Muscle of leg (tissue), 16 donors: ENCODE measurements at places on chromosomes 5 and 9. TPM values are rescaled to one million over a fixed set of nuclear protein-coding genes. Genes with fewer than 3 reads are reported as not detected.

Gene TOPORS
- total RNA-seq = 19.8 TPM

Gene ANKRD20A1
- total RNA-seq = 0.44 TPM

Gene SV2C
- under 0.01 TPM for total RNA-seq

GRCh38 chr5:172412724-172413286, 41.5 kb downstream of the SH3PXD2B start:
- no peak overlapping the region for H3K4me3 ChIP-seq
- DNase-seq = peak; percentile 98
- no peaks in the 10 kb centered on the region for H3K36me3 ChIP-seq
- H3K27ac ChIP-seq = peak overlapping the region; percentile 96
- H3K27me3 ChIP-seq = no peaks in the 10 kb centered on the region
- peaks cover 57% of the 10 kb centered on the region for H3K4me1 ChIP-seq

GRCh38 chr9:36399980-36400331, at the start of gene RNF38:
Gene RNF38 (minus strand): TSS chr9:36400269. CDS start chr9:36400108, 161 bp downstream.
- H3K27ac ChIP-seq = peak within 1 kb of the TSS; percentile 95
- no peak for DNase-seq

GRCh38 chr5:137282216-137282615, 216.9 kb downstream of the SPOCK1 start:
- no peak for DNase-seq
- H3K36me3 ChIP-seq = no peaks in the 10 kb centered on the region
- H3K27me3 ChIP-seq = no peaks in the 10 kb centered on the region
- no peak overlapping the region for H3K4me3 ChIP-seq
- no peak overlapping the region for H3K27ac ChIP-seq

- H3K27me3 ChIP-seq = no peaks in the 10 kb centered on the region
- H3K4me1 ChIP-seq = peaks cover 42% of the 10 kb centered on the region
- H3K4me3 ChIP-seq = no peak overlapping the region
- peaks cover 42% of the 10 kb centered on the region for H3K36me3 ChIP-seq
- H3K27ac ChIP-seq = peak overlapping the region; percentile 77
Observed at GRCh38 chr5:14457476-14457875, 124.1 kb upstream of the OTULINL start.

DNA sequence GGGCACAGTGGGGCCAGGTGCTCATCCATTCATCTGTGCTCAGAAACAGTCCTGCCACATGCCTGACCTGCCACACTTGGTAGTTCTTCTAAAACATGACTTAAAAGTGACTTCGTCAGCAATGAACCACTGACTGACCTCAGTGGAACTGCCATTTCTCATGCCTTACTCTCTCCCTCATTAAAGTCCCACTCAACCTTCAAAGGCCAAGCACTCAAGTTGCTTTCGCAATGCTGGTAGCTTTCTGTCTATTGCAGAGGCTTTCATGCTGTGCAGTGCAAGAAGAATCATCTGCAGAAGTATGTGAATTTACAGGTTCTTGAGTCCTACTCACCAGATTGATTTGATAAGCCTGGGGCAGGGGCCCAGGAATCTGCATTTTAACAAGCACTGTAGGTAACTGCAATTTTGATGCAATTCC, 23.9 kb downstream of the B4GALT1 start:
- no peak overlapping the region for H3K27ac ChIP-seq
- no peaks in the 10 kb centered on the region for H3K27me3 ChIP-seq
- DNase-seq = no peak

DNA sequence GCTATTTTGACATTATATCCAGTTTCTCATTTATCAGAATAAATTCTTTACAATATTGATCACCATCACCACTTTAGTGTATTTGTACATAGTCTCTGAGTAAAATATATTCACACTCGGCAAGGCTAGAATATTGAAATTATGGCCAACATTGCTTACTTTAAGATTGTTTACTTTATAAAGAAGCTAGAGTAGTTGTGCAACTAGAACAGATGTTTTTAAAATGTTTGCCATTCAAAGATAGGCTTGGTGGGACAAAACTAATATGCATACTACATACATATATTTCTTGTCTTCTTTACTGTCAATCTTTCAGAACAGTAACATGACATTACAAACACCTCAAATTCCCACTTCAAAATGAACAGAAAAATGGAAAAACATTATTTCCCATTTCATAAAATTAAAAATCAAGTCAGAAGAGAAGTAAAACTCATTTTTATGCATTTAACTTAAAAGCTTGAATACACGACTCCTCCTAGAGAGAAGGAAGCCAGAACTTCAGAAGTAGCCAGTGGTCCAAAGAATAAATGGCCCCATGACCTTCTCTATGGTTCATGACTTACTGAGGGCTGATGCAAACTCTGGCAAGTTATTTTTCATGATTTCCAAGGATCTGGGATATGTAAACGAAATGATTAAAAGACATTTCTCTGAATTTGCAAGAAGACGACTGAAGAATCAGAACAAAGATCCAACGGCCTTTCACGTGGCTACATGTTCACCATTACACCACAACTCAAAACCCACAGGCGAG, 14.1 kb downstream of the MTX3 start:
- no peak for DNase-seq
- no peak overlapping the region for H3K4me3 ChIP-seq
- H3K27me3 ChIP-seq = no peaks in the 10 kb centered on the region
- H3K27ac ChIP-seq = no peak overlapping the region

GRCh38 chr5:117245130-117245529, 670.5 kb upstream of the SEMA6A start:
- H3K27me3 ChIP-seq = no peaks in the 10 kb centered on the region
- H3K36me3 ChIP-seq = no peaks in the 10 kb centered on the region
- H3K4me3 ChIP-seq = no peak overlapping the region
- H3K27ac ChIP-seq = no peak overlapping the region

DNA sequence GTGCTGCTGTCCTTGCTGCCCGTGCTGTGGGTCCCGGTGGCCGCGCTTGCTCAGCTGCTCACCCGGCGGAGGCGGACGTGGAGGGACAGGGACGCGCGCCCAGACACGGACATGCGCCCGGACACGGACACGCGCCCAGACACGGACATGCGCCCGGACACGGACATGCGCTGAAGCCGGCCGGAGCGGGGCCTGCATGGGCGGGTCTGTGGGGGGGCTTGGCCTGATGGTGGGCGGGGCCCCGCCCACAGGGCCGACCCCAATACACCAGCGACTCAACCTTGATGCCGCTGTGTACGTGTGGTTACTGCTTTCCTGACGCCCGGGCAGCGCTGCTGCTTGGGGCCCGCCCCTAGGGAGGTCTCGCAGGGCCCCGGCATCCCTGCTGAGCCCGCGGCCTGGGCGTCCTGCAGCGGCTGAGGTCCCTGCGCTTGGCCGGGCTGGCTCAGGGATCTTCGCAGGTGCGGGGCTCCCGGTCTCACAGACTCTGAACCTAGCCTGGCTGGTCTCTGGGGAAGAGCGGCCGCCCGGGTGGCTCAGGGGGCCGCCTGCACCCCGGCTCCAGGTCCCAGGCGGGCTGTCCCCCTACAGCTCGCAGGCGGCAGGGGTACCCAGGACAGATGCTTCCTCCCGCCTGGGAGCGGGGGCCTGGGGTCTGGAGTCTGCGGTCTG, 20.9 kb downstream of the SLC6A18 start:
- H3K27ac ChIP-seq = no peak overlapping the region
- no peak for DNase-seq
- H3K4me3 ChIP-seq = no peak overlapping the region
- H3K36me3 ChIP-seq = no peaks in the 10 kb centered on the region
- H3K4me1 ChIP-seq = no peaks in the 10 kb centered on the region

- H3K36me3 ChIP-seq = no peaks in the 10 kb centered on the region
- H3K27ac ChIP-seq = no peak overlapping the region
- H3K4me3 ChIP-seq = no peak overlapping the region
- no peaks in the 10 kb centered on the region for H3K4me1 ChIP-seq
- no peaks in the 10 kb centered on the region for H3K27me3 ChIP-seq
Observed at GRCh38 chr5:27962198-27962597, 923.8 kb upstream of the CDH9 start.

GRCh38 chr5:173099461-173099860, 43.3 kb downstream of the CREBRF start:
- no peak overlapping the region for H3K27ac ChIP-seq
- no peak for DNase-seq
- H3K27me3 ChIP-seq = no peaks in the 10 kb centered on the region
- H3K4me1 ChIP-seq = no peaks in the 10 kb centered on the region
- peaks cover 3% of the 10 kb centered on the region for H3K36me3 ChIP-seq
- no peak overlapping the region for H3K4me3 ChIP-seq

GRCh38 chr9:93629920-93630319, 53.5 kb downstream of the PHF2 start:
- H3K4me1 ChIP-seq = peaks cover 4% of the 10 kb centered on the region
- H3K4me3 ChIP-seq = no peak overlapping the region
- H3K36me3 ChIP-seq = peaks cover 53% of the 10 kb centered on the region
- no peak for DNase-seq

DNA sequence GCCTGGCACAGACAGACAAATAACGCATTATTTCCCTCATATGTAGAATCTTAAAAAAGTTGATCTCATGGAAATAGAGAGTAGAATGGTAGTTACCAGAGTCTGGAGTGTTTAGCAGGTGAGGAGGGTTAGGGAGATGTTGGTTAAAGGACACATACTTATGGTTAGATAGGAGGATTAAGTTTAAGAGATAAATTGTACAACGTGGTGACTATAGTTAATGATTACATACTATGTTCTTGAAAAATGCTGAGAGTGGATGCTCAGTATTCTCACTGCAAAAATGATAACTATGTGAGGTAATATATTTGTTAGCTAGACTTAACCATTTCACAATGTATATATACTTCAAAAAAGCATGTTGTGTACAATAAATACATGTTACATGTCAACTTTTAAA, 38.0 kb downstream of the CERT1 start:
- no peaks in the 10 kb centered on the region for H3K4me1 ChIP-seq
- no peak overlapping the region for H3K4me3 ChIP-seq

DNA sequence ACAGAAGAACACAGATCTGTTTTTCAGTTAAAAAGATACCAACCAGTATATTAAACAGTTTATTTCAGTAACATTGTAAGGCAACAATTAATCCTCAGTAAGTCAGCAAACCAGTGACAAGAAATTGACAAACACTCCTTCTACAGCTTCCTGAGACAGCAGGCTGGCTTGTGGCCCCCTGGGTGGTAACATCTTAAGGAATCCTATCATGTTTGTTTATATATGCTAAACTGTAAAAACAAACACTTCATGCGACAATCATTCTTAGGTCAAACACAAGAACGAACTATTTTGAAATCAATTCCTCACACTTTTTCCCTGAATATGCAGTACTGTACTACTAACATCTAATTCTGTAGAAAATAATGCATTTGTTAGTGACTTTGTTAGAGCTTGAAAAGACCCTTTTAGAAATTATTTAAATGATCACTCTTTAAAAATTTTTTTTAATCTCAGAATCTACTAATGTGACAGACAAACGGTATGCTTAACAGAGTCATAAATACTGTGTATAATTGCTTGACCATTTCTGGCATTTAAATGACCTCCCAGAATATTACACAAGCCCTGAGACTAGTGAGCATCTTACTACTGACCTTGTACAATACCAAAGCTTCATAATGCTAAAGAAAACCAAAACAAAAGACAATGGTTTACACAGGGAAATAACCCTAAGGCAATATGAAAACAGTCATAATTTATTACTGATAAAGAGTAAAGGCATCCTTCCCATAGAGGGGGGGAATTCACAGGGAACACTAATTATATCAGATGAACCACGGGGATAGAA, 48.2 kb downstream of the ERMP1 start:
- no peak overlapping the region for H3K27ac ChIP-seq
- no peaks in the 10 kb centered on the region for H3K27me3 ChIP-seq
- peaks cover 20% of the 10 kb centered on the region for H3K36me3 ChIP-seq
- H3K4me1 ChIP-seq = no peaks in the 10 kb centered on the region
- H3K4me3 ChIP-seq = no peak overlapping the region

GRCh38 chr5:22678886-22679285, 174.3 kb downstream of the CDH12 start:
- no peaks in the 10 kb centered on the region for H3K27me3 ChIP-seq
- no peak overlapping the region for H3K27ac ChIP-seq

DNA sequence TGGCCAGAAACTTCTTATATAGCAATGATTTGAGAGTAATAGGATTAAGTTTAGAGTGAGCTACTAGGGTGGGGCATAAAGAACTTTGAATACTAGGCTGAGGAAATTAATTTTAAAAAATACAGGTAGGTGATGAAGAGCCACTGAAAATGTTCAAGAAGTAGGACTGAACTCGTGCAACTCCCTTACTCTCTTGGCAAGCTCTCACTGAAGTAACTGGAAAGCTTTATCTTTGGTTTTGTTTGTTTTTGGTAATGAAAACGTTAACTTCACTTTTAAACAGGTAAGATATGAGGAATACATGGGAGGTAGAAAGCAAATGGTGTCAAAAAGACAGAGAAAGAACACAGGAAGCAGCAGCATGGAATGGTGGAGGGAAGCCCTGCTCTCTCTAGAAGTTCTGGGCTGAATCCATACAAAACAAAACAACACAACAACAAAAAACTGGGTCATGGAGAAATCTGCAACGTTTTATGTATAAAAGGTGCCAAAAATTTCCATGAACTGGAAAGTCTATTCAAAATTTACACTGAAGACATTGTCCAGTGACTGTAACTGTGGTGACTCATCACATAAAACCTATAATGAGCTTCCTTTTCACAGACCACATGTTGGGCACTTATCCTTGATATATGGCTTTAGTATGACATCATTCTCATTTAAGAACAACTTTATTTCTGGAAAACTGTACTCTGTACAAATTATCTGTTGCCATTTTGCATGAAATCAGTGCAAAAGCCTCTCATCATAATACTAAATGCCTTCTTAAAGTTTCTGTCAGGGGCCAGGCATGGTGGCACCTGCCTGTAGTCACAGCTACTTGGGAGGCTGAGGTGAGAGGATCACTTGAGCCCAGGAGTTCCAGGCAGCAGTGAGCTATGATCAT, 91.2 kb upstream of the CHD1 start:
- no peaks in the 10 kb centered on the region for H3K36me3 ChIP-seq
- no peak overlapping the region for H3K4me3 ChIP-seq
- no peaks in the 10 kb centered on the region for H3K27me3 ChIP-seq
- no peaks in the 10 kb centered on the region for H3K4me1 ChIP-seq
- peak overlapping the region; percentile 52 for H3K27ac ChIP-seq
- DNase-seq = peak; percentile 92

- no peaks in the 10 kb centered on the region for H3K4me1 ChIP-seq
- H3K4me3 ChIP-seq = no peak overlapping the region
- H3K36me3 ChIP-seq = no peaks in the 10 kb centered on the region
- H3K27ac ChIP-seq = no peak overlapping the region
- no peaks in the 10 kb centered on the region for H3K27me3 ChIP-seq
Observed at GRCh38 chr5:112174959-112175594, 244.0 kb downstream of the EPB41L4A start.

DNA sequence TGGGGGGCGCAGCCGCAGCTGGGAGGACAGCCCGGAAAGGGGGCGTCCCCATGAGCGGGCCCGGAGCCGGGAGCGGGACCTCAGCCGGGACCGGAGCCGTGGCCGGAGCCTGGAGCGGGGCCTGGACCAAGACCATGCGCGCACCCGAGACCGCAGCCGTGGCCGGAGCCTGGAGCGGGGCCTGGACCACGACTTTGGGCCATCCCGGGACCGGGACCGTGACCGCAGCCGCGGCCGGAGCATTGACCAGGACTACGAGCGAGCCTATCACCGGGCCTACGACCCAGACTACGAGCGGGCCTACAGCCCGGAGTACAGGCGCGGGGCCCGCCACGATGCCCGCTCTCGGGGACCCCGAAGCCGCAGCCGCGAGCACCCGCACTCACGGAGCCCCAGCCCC, 47.0 kb downstream of the TJP2 start:
- no peaks in the 10 kb centered on the region for H3K27me3 ChIP-seq
- H3K27ac ChIP-seq = no peak overlapping the region
- no peak overlapping the region for H3K4me3 ChIP-seq
- DNase-seq = no peak
